ENCODE measurements at places on chromosomes 5 and 9.

DNA sequence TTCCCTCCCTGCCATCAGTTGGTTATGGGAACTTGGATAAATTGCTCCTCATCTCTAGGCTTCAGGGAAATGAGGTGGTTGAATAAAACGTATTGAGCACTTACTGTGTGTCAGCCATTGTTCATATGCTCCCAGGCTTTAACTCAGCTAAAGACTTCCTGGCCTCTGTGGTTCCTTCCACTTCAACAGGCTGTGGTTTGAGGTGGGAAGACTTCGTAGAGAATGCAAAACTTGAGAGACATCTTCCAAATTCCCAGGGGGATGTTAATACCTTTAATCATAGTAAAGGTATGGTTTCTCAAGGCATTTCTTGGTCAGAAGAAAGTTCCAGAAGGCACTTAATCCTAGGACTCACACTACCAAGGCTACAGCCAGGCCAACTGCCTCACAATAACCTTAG, 1.5 kb upstream of the GPX3 start:
- DNase-seq = no peak

- DNase-seq = no peak
Measured at GRCh38 chr9:112348257-112349007, 15.0 kb upstream of the PTBP3 start.

GRCh38 chr5:74865804-74866595, at the start of gene FAM169A:
TSS of gene FAM169A (minus strand) at chr5:74866387. CDS start at chr5:74841676, 24,711 bp downstream.
- peak; percentile 33 for DNase-seq

DNA sequence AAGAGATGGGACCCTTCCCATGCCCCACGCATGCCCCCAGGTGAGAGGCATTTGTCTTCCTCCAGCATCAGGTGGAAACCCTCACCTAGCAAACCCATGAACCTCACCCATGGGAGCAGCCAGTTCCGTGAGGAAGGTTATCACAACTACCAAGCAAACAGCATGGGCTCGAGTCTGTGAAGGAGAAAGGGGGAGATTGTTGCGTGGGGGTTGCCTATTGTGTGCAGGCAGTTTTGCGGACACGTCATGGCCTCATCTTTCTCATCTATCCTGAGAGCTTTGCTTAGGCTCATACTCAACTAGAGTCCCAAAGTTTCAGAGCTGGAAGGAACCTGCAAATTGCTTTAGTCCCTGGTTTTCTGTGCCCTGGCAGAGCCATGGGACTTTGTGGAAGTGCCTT, 73.6 kb upstream of the TGFBR1 start:
- no peak for DNase-seq

GRCh38 chr9:131733541-131734061, 6.3 kb downstream of the RAPGEF1 start:
- no peak for DNase-seq

- no peak for DNase-seq
Measured at GRCh38 chr5:39948341-39948740, 523.6 kb upstream of the DAB2 start.

GRCh38 chr5:39876146-39876545, 451.4 kb upstream of the DAB2 start:
- DNase-seq = no peak

GRCh38 chr5:141787376-141787775, 90.8 kb downstream of the PCDH1 start:
- DNase-seq = no peak

- DNase-seq = no peak
Measured at GRCh38 chr5:131627207-131627865, 7.7 kb downstream of the RAPGEF6 start.

- no peak for DNase-seq
Measured at GRCh38 chr9:70677055-70677735, 262.7 kb upstream of the KLF9 start.

- no peak for DNase-seq
Measured at GRCh38 chr5:76660360-76660759, 37.2 kb upstream of the F2RL2 start.

DNA sequence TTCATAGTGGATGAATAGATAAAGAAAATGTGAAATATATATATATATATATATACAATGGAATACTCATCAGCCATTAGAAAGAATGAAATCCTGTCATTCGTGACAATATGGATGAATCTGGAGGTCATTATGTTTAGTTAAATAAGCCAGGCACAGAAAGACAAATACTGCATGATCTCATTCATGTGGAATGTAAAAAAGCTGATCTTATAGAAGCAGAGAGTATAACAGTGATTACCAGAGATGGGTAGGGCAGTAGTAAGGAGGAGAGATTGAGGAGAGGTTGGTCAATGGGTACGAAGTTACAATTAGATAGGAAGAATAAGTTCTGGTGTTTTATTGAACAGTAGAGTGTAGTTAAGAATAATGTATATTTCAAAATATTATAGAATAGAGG, 19.7 kb upstream of the PCDHAC2 start:
- no peak for DNase-seq

GRCh38 chr9:130313103-130313858, 47.7 kb downstream of the HMCN2 start:
- DNase-seq = no peak

- no peak for DNase-seq
Measured at GRCh38 chr5:87746891-87747377, 334.2 kb upstream of the CCNH start.

DNA sequence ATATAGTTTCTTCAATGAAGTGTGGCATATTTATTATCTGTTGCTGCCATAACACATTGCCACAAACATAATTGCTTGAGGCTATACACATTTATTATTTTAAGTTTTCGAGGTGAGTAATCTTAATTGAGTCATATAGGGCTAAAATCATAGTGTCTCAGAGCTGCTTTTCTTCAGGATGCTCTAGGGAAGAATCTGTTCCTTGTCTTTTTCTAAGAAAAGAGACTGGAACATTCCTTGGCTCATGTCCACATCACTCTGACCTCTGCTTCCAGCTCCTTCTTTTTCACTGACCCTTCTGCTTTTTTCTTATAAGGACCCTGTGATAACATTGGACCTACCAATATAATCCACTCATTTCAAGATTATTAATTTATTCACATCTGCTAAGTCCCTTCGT, 632.4 kb upstream of the TYRP1 start:
- DNase-seq = no peak

DNA sequence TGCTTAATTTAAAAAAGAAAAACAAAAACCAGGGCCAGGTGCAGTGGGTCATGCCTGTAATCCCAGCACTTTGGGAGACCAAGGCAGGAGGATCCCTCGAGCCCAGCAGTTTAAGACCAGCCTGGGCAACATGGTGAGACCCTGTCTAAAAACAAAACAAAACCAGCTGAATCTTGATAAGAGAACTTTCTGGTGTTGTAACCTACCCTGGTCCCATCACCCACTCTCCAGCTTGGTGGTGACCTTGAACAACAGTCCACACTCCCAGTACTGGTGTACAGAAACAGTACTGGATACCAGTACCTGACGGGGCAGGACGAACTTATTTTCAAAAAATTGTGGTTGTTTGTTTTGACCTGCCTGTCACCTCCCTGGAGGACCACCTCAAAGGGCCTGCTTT, 30.9 kb downstream of the CLTA start:
- DNase-seq = no peak

DNA sequence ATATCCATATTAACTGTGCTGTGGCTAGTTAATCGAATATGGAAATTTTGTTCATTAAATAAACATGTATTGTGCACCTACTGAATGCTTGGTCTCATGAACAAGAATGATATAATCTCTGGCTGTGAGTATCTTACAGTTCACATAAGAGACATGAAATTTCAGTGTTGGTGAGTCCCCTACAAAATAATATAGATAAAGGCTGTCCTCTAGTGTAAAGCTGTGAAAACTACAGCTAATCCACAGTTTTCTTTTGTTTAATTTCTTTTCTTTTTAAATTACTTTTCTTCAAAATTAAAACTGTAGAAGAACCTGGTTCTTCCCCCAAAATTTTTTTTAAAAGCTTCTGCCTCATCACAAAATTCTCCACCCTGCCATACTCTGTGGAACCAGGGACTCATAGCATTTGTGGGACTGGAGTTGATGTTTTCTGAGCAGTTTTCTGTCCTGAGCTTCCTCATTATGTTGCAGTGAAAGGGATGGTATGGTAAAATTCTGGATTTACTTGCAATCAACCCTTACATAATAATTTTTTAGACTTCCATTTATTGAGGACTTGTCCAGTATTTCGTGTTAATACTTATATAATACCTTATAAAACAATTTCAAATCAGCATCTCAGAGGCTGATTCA, 135.0 kb downstream of the STK32A start:
- DNase-seq = no peak

DNA sequence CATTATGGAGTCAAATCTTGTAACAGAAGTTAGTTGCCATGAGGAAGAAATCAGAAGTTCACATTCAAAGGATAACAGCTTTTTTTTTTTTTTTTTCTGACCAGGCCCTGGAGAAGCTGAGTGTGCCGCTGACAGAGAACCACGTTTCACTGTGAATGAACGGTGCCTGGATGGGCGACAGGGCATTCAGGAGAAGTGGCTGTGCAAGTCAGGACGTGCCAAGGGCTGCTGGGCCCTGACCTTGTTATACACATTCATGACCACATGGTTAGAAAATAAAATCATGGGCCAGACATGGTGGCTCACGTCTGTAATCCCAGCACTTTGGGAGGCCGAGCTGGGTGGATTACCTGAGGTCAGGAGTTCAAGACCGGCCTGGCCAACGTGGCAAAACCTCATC, 91.6 kb downstream of the ANKH start:
- DNase-seq = no peak

- no peak for DNase-seq
Measured at GRCh38 chr5:132459031-132459982, 31.3 kb downstream of the IRF1 start.

GRCh38 chr5:135857630-135858311, 23.3 kb downstream of the SLC25A48 start:
- DNase-seq = no peak

DNA sequence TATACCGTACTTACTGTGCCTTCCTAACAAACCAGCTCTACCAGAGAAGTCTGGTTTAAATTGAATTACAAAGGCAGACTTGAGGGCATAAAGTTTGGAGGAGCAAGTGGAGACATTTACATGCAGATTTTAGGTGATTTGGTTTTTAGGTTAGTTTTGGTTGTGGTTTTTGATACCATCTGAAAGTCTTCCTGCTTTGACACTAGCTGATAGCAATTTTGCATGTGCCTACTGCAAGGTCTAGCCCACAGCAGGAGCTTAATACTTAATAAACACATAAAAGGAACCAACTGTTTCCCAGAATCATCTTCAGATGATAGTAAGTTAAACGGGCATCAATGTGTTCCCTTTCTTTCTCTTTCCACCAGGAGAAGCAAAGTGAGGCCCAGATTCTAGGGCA, 3.4 kb upstream of the ESM1 start:
- no peak for DNase-seq

GRCh38 chr5:37799865-37800421, 39.9 kb downstream of the GDNF start:
- DNase-seq = no peak

All from mesothelial cell of epicardium (in vitro differentiated cells).